ENCODE measurements at places on chromosomes 12 and 14.

DNA sequence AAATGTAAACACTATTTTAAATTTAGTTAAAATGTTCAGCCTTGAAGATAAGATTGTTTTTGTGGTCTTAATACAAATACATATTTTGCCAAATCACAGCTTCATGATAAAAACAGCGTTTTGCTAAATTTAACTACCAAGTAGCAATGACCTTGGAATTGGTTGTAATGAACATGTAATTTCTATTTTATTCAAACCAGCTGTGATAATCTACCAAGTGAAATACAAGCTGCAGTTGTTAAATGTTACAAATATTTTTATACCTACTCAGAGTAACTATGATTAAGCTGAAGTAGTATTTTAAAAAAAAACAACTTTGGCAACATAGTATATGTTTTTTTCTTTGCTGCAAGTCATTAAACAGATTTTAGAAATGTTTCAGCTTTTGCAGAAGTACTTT, 96.2 kb downstream of the CPSF2 start:
- DNase-seq: no peak

DNA sequence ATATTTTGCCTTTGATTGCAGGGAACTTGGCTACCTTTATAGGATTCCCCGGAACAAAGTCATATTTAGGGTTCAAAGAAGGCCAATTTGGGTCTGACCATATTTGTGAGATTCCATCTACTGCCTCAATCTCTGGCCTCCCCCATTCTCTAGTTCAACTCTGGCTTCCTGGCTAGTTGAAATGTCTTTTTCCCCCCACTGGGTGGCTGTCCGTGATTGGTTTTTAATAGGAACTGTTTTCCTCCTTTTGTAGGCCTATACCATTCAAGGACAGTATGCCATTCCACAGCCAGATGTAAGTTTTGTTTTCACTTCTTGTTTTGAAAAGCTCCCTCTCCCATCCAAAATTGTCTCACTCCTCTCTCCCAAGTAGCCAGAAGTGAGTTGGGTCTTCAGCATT, 13.8 kb downstream of the PCBP2 start:
- DNase-seq: no peak

DNA sequence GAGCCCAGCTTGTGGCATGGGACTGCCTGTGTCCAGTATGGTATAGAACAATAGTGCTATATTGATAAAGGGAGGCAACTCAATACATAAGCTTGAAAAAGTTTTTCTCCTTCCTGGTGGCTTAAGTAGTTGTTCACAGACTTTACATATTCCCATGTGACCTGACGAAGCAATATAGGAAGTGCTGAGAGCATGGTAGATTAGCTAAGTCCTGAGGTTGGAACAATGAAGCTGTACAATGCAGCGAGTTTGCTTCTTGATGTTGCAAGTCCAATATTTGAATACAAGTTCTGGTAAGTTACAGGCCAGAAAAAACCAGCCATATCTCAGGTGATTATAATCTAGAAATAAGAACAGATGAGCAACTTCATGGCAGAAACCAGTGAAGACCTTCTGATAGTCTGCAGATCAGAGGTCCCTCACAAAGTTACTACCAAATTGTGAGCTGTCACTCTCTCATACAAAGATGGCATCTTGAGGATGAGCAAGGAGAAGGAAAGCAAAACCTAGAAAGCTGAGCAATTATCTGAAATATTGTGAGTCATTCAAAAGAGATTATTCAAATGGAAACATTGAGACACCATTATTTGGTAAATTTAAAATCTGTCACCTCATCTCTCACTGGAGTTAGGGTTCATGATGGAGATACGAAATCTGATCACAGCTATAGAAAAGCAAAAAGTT, 72.9 kb upstream of the BTG1 start:
- no peak for DNase-seq

GRCh38 chr12:104911942-104912341, 46.1 kb downstream of the SLC41A2 start:
- DNase-seq: no peak

DNA sequence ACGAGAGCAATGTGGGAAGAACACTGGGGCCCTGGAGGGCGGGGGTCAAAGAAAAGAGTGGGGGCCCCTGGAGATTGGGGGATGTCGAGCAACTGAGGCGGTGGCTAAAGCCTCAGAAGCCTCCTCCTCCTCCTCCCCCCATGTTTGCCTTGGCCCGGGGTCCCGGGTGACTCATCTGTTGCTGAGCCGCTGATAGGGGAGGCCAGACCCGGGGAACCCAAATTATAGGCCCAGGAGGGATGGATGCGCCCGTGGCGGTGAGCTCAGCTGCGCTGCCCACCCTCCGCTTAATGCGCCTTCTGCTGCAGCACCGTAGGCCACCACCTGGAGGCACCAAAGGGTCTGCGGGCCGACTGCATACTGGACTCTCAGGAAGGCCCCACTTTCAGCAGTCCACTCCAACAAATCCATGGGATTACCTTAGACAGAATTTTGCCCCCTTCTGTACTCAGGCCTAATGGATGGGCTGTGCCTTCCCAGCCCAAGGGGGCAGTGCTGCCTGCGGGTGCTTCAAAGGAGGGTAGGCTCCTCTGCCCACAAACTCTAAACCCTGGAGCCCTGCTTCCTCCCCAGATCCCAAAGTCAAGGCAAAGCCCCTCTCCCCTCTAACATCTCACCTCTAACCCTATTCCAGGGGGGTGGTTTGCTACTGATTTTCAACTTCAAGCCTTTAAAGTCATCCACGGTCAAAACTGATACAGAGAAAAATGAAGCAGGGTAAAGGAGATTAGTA, 2.6 kb upstream of the WNT10B start:
- no peak for DNase-seq

- DNase-seq: no peak
Measured at GRCh38 chr12:3255057-3255456, 177.9 kb downstream of the TSPAN9 start.

DNA sequence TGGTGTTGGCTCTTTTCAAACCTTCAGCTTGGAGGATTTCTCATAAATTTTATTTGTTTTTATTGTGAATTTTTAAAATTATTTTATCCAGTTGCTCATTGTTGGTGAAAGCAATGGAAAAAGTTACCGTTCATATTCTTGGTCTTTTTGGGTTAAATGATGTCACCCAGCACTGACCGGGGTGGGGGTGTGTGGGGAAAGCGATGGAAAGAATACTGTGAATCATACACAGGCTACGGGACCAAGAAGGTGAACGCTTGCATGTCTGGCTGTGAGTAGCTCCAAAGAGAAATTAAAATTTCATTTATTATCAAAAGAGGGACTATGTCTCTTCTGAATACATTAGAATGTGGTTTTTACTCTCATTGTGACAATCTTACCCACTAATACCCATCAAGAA, 430.1 kb downstream of the AEBP2 start:
- no peak for DNase-seq

DNA sequence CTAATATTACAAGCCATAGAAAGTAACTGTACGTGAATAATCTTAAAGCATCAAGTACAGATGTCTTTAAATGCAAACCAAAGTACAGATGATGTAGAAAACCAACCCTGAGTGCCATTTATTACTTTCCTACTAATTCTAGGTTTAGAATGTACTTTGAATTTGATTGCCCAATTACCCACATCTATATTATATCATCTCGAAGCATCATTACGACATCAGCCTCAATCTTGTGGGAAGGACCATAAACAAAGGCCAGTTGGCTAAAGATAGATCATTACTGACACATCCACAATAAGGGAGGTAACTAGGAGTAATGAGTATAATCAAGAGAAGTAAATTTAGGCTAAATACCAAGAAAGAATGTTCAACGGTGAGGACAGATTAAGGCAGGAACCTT, 478.9 kb downstream of the BCAT1 start:
- no peak for DNase-seq
